Left forelimb (tissue), 1 donor: ENCODE measurements at places on chromosomes 5 and 9.

GRCh38 chr9:95406121-95406520 lies 88.6 kb upstream of the FANCC start:
- no peak for DNase-seq

DNA sequence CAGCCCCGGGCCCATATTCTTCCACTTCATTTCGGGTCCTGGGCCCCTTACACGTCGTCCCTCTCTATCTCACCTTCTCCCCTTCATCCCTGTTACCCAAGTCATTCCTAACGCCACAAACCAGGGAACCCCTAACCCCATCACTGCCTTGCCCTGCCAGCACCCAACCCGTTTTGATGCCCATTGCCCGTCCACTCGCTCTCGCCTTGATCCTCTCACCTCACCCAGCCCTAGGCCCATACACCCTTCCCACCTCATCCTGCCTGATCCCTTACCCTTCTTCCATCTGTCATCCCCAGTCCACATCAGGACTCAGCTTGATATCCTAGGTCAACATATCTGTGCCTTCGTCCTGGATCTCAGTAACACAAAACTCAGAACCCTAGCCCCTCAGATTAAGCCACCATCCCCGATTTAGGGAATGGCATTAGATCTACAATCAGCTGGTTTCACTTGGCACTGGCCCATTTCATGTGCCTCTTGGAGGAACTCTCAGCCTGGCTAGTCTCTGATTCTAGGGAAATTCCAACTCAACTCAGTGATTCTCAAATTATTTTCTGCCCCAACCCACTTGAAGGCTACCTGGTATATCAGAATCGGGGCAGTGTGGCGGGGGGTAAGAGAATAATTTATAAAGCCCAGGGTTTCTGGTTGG lies 489 bp downstream of the CHMP5 start:
- no peak for DNase-seq

DNA sequence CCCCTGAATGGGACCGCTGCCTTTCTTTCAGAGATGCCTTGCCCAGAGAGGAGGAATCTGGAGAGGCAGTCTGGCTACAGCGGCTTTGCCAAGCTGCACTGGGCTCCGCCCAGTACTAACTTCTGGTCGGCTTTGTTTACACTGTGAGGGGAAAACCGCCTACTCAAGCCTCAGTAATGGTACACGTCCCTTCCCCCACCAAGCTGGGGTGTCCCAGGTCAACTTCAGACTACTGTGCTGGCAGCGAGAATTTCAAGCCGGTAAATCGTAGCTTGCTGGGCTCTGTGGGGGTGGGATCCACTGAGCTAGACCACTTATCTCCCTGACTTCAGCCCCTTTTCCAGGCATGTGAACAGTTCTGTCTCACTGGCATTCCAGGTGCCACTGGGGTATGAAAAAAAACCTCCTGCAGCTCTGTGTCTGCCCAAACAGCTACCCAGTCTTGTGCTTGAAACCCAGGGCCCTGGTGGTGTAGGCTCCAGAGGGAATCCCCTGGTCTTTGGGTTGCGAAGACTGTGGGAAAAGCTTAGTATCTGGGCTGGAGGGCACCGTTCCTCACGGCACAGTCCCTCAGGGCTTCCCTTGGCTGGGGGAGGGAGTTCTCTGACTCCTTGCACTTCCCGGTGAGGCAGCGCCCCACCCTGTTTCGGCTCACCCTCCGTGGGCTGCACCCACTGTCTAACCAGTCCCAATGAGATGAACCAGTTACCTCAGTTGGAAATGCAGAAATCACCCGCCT lies 171.2 kb downstream of the CWC27 start:
- no peak for DNase-seq

GRCh38 chr9:5553211-5553610 lies 42.9 kb downstream of the PDCD1LG2 start:
- no peak for DNase-seq

DNA sequence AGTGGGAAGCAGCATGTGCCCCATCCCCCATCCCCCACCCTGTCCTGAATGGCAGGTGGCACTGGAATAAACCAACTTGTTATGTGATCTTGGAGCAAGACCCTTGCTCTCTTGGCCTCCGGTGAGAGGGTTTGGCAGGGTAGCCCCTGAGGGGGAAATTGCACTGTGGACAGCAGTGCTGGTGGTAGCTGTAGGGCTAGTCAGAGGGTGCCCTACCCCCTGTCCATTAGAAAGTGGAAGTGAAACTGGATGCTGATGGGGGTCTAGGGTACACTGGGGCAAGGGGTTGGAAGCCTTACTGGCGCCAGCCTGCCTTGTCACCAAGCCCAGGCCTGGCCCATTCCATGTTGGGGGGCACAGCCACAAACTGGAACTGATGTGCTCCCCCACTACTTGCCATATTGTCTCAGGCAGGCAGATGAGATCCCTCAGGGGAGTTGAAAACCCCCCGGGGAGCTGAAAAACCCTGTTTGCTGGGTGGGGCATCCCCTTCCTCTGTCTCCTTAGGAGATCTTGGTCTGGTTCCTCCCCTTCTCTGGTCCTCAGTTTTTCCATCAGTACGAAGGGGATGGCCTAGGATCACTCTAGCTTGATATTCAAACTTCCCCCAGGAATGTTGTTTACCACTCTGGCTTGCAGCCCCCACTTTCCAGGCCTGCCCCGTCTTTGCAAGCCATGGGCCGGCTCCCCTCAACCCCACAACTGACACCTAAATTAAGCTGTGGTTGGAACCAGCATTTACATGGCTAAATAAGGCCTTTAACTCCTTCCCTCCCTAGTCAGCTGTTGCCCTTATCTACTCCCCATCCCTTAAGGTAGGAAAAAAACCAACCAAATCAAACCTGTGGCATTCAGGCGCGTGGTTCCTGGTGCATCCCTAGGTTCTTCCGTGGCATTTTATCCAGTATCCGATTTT lies 14.4 kb upstream of the SYNPO start:
- DNase-seq: no peak

- no peak for DNase-seq
Measured at GRCh38 chr9:133493428-133493827, 14.5 kb upstream of the SLC2A6 start.
